Activated naive CD4-positive, alpha-beta T cell treated with Interleukin-2 at 50 U/mL for 16 hours (primary cell): ENCODE measurements at places on chromosomes 5 and 9.

DNA sequence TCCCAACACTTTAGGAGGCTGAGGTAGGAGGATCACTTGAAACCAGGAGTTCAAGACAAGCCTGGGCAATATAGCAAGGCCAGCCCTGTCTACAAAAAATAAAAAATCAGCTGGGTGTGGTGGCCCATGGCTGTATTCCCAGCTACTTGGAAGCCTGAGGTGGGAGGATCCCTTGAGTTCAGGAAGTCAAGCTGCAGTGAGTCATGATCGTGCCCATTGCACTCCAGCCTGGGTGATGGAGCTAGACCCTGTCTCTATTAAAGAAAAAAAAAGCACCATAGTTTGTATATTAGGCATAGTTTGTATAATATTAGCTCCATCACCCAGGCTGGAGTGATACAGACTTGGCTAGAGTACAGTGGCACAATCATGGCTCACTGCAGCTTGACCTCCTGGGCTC, 9.6 kb upstream of the NME5 start:
- no peak for DNase-seq

DNA sequence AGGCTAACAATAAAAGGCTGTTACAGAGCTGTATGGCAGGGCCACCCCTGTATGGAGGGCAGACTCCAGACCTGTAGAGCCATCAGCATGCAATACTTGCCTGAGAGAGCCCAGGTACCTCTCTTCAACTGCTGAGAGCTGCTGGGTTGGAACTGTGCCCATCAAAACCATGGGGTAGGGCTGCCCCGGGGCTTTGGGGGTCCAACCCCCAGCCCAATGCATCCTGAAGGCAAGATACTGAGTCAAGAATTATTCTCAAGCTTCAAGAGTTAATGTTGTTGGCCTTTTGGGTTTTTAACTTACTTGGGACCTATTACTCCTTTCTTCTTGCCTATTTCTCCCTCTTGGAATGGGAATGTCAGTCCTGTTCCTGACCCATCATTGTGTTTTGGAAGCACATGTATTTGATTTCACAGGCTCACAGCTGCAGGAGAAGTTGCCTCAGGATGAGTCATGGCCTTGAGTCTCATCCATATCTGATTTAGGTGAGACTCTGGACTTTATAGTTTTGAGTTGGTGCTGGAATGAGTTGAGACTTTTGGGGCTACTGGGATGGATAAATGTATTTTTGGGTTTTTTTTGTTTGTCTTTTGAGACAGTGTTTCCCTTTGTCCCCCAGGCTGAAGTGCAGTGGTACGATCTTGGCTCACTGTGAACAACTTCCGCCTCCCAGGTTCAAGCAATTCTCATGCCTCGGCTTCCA, 21.0 kb upstream of the CDK7 start:
- no peak for DNase-seq

- no peak for DNase-seq
Observed at GRCh38 chr9:97772145-97772544, 75.0 kb upstream of the XPA start.

DNA sequence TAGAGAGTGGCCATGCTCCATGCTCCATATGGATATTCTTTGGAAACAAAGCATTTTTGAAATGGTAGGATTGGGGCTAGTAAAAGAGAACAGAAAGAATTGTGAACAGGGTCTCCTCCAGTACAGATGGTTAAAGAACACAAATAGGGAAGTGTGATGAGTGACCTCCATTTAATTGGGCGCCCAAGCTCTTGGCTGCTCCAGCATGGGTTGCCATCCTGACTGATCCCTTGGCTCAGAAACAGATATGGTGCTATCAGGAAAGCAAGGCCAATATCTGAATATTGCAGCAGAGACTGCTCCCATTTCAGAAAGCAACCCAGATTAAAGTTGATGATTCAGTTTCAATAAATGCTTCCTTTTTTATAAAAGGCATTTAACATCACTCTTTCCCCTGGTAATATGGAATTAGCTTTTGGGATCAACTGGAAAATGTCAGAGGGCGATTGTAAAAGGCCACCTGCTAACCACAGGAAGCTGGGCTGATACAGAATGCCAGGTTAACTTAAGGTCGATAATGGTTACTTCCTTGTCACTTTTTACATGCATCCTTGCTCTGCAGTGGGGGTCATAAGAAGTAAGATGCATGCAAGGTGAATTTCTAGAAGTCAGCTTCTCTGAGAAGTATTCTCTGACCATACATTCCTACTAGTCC, 52.9 kb downstream of the TMC1 start:
- no peak for DNase-seq

DNA sequence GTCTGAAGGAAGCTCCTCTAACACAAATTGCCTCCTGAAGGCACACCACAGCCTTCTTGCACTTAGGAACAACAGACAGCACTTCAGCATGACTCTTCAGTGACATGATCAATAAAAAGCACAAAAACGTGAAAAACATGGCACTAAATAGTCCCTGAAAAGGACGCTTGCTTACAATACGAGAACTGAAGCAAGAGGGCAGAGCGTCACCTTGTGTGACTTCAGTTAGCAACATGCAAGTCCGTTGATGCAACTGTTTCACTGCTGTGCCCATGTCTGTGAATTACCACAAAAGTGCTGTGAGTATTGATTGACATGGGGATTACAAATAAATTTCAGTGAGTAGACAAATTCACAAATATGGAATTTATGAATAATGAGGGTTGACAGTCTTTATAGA, 219.9 kb upstream of the GAS1 start:
- no peak for DNase-seq

DNA sequence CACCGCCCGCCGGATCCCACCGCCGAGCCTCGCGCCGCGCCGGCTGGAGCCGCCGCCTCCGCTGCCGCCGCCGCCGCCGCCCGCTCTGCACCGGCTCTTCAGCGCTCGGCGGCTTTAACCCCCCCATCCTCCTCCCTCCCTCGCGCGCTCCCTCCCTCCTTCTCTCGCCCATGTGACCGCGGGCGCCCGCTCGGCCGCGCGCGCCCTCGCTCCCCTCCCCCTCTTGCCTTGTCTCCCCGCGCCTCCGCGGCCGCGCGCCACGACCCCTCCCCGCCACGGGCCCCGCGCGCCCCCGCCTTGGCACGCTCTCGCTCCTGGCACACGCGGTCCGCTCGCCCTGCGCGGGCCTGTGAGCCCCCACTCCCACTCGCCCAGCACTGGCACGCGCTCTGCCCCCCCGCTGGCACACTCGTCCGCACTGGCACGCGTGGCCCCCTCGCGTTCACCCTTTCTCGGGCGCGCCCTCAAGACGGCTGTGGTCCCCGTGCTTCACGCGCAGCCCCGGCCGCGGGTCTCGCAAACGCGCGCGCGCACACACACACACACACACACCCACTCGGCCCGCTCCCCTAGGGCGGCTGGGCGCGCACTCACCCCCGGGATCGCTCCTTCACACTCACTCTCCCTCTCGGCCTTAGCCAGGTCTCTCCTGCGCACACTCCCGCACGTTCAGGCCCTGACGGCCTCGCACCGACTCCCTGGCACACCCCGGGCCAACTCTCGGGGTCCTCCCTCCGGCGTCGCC, at the start of gene CNTFR:
TSS of gene CNTFR (minus strand) at position 89 of the 745 bp plus-strand sequence. CDS start 20,743 bp downstream, outside the sequence.
- DNase-seq, result peak; percentile 12

DNA sequence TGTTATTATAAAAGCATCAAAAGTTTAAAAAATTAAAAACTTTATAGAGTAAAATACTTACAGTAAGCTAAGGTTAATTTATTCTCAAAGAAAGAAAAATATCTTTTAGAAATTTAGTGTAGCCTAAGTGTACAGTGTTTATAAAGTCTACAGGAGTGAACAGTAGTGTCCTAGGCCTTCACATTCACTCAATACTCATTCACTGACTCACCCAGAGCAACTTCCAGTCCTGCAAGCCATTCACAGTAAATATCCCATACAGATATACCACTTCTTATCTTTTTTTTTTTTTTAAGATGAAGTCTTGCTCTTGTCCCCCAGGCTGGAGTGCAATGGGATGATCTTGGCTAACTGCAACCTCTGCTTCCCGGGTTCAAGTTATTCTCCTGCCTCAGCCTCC, 73.1 kb upstream of the FST start:
- DNase-seq, result no peak

GRCh38 chr9:92706218-92706940, 36.4 kb upstream of the IPPK start:
- DNase-seq, result peak; percentile 37

DNA sequence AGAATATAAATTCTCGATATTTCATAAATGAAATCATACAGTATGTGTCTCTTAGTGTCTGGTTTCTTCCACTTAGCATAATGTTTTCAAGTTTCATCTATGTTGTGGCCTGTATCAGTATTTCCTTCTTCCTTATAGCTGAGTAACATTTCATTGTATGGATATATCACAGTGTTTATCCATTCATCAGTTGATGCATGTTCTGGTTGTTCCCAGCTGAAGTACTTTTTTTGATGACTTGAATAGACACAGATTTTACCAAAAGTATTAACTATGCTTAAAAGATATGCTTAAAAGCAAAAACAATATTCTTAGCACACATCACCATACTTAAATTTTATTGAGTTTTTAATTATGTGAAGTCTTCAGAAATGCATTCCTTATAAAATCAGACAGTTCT, 12.7 kb downstream of the RAB14 start:
- no peak for DNase-seq

DNA sequence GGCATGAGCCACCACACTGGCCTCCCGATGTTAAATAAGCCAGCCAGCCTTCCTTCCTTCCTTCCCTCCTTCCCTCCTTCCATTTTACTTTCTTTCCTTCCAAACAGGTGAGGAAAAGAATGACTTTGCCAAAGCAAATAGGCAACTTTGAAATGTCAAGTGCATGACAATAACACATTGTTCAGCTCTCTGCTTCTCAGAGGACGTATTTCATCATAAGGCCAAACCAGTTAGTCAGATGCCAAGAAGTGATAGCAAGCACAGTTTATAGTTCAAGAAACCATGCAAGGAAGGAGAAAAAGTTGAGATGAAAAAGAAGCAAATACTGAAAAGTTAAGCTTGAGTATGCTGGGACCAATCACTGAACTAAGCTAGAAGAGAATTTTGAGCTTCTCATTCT, 29.5 kb downstream of the POU4F3 start:
- no peak for DNase-seq

DNA sequence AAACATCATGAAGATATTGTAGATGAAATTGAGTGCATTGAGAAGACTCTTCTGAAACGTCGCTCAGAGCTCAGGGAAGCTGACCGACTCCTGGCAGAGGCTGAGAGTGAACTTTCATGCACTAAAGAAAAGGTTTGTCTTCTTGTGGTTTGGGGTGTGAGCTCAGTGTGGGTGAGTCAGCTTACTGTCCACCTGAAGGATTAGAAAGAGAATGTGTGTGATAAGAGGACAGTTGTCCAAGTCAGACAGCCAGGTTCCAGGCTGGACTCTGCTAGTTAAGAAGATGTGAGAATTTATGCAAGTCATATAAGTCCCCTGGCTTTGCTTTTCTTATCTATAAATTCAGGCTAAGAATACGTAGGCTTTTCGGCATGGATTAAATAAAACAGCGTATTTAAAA, 46.9 kb downstream of the RAB14 start:
- DNase-seq, result no peak

GRCh38 chr5:83988293-83988685, 267.6 kb upstream of the HAPLN1 start:
- no peak for DNase-seq

- DNase-seq, result no peak
Observed at GRCh38 chr5:154475591-154476353, 2.3 kb downstream of the HAND1 start.
